ENCODE measurements at places on chromosomes 4 and X.

DNA sequence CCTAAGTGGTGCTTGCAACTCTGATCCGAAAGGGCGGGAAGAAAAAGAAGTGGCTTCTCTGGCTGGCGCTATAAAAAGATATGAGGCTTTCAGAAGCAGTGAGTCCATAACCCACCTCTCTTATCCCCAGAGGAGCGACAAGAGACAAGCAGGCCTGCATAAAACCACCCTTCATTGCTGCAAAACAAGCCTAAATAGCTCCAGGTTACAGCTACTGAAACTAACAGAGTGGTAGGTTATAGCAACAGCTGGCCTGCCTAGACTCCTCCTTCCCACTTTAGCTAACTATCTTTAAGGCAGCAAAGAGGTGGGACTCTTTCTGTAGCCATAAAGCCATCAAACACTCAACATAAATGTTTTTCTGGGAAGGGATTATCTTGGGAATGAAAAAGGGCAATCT lies 245.0 kb upstream of the GPR101 start:
- DNase-seq, result no peak

DNA sequence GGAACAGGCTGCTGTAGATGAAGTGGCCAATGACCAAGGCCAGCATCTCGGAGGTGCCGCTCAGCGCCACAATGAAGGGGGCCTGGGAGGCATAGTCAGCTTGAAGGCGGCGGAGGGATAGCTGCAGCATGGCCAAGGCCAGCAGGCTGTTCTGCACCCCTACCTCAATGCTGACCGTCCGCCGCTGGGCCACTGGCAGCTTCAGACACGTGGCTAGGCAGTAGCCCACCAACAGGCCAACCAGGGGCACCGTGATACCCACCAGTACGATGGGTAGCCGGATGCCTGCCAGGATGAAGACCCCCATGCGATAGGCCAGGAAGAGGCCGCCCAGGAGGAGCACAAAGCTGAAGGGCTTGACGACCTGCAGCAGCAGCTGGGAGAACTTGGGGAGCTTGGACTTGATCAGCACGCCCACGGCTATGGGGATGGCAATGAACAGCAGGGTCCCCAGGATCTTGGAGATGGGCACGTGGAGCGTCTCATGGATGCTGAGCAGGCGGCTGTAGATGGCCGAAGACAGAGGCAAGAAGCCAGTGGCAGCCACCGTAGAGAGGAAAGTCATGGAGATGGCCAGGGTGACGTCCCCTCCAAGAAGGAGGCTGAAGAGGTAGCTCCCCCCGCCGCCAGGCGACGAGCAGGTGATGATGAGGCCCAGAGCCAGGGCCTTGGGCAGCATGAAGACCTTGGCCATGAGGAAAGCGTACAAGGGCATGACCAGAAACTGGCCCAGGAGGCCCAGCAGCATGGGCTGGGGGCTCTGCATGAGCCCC lies 1.3 kb upstream of the UBL4A start:
- no peak for DNase-seq

- no peak for DNase-seq
These were observed 8.5 kb downstream of the WFS1 start for GRCh38 chr4:6277935-6278800.

DNA sequence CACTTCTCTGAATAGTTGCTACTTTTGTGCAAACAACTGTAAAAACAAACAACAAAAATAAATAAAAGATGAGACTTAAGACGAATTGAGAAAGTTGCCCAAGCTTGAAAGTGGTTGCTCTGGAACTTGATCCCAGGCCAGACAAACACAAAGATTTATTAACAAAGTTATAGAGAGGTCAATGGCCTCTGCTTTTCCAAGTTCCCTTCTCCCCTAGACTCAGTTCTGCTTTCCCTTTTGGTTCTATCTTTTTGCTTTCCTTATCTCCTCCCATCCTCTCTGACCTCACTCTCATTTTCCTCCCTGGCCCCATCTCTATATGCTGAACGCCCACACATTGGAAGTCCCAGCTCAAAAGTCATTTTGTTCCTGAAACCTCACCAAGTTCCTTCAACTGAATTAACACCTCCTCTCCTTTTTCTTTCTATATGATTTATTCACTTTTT lies 82.7 kb downstream of the MXRA5 start:
- DNase-seq, result no peak

DNA sequence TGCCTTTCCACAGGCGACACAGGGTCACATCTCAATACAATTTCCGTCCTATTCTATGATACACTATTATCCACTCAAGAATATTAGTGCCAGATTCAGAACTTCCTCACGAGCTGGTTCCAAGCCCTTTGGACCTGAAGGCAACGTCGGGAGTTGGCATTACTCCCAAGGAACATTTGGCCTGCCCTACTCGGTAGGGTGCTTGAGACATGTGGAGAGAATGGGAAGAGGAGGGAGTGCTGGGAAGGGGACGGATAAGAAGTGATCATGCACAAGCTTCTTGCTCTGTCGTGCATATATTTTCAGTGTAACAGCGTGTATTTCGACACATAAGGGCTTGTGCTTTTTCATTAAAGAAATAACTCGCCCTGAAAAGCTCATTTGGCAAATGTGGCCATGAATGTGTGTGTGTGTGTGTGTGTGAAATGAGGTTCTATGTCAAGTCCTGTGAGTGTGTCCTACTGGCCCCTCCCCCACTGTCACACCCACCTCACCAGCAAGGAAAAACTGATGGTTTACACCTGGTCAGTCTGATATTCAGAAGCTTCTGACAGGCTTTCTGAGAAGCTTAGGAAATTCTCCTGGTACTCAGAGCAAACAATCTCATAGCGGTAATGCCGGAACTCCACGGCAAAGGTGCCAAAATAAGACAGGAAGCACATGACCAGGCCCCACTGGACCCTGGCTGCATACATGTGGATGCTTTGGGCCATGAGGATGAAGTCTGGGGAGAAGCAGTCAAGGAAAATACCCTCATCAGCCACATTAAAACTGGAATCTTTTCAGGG lies 54.8 kb downstream of the ENOPH1 start:
- DNase-seq, result no peak

- DNase-seq, result no peak
These were observed 1.2 kb upstream of the AMER1 start for GRCh38 chrX:64206556-64207162.

GRCh38 chr4:163611784-163612445 lies 117.4 kb downstream of the TMA16 start:
- no peak for DNase-seq

GRCh38 chr4:185128272-185129119 lies 14.6 kb upstream of the SLC25A4 start:
- DNase-seq, result no peak

DNA sequence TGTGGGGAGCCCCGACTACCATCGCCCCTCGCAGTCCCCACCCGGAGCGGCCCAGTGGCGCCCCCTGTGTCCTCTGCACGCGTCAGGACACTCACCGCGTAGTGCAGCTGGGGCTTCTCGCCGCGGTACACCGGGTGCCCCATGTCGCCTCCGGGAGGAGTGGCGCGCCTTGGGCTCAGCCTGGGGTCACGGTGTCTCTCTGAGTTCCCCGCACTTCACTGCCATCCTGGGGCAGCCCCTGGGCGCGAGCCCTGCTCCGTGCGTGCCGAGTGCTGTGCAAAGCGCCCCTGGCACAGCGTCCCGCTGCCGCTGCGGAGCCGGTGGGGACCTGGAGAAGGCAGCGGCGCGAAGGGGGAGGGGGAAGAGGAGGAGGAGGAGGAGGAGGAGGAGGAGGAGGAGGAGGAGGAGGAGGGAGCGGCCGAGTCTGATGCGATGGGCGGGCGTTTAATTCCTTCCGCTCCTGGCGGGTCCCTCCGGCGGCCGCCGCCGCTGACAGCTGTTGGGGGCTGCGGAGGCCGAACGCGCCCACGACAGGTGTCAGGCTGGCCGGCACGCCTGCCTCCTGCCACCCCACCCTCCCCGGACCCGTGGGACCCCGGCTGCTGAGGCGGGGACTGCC lies 134.3 kb downstream of the AMELX start:
- DNase-seq, result no peak

DNA sequence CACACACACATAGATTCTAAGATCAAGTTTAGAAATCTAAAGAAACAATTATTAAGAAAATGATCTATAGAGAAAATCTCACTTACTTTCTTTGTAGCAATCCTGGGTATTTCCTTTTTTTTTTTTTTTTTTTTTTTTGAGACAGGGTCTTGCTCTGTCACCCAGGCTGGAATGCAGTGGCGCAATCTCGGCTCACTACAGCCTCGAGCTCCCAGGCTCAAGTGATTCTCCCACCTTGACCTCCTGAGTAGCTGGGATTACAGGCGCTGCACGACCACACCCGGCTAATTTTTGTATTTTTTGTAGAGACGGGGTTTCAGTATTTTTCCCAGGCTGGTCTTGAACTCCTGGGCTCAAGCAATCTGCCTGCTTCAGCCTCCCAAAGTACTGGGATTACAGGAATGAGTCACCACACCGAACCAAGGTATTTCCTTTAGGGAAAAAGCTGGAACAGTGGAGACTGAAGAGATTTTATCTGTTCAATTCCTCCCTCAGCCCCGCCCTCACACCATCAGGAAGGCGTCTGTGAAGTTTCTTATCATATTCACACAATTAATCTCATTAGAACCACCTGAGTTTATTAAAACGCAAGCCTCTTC lies at the start of gene TRIML2:
Gene TRIML2, minus strand, starts transcription at position 447 of the 599 bp plus-strand sequence. CDS start 4,235 bp downstream, outside the sequence.
- no peak for DNase-seq

- DNase-seq, result peak; percentile 21
These were observed 46.6 kb downstream of the CD40LG start for GRCh38 chrX:136694431-136695087.

DNA sequence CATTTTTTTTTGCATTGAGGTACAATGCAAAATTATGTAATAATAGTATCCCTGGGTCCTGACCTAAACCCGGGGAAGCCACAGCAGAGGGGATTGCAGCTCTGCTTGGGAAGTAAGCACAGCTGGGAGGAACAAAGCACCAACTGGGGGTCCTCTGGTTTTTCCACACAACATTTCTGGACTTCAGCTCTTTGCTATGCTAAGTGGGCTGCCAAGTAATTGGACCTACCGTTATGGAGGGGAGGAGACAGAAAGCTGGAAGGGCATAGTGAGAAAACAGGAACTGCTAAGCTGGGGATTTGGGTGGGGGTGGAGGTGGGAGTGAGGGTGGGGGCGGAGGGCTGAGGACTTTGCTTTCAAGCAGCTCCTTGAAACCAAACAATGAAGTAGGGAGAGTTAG lies 183.3 kb downstream of the ZIC3 start:
- DNase-seq, result no peak

DNA sequence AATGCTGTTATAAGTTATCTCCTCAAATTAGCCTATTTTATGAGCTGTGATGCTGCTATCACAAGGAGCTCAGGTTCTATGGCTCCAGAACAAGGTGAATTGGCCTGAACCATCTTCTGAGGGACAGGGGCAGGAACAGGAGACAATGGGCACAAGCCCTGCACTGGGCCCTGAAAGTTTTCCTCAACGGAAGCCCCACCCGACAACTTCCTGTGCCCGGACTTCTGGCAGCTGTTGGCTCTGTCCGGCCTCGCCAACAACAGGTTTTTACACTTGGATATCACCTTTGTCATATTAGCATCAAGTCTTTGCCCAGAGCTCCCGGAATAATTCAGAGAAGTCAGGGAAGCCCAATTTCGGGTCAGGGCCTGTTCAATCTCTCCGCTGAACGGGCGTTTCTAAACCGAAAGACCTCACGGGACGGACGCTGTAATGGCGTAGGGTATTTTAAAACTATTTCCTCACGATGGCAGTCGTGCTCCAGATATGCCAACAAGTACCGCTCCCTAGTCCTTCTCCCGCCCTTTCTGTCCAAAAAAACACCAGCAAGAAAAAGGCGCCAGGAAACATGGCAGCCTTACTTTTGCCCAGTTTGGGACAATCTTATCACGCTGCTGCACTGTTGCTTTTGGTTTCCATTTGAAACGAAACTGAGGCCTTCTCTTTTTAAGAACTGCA lies 201.0 kb upstream of the STK26 start:
- DNase-seq, result peak; percentile 65

GRCh38 chrX:6225288-6225910 lies 3.3 kb downstream of the NLGN4X start:
- no peak for DNase-seq

GRCh38 chrX:41333003-41333743 lies 789 bp upstream of the DDX3X start:
- peak; percentile 62 for DNase-seq

GRCh38 chr4:153553155-153553818 lies 87.1 kb downstream of the TMEM131L start:
- DNase-seq, result no peak

DNA sequence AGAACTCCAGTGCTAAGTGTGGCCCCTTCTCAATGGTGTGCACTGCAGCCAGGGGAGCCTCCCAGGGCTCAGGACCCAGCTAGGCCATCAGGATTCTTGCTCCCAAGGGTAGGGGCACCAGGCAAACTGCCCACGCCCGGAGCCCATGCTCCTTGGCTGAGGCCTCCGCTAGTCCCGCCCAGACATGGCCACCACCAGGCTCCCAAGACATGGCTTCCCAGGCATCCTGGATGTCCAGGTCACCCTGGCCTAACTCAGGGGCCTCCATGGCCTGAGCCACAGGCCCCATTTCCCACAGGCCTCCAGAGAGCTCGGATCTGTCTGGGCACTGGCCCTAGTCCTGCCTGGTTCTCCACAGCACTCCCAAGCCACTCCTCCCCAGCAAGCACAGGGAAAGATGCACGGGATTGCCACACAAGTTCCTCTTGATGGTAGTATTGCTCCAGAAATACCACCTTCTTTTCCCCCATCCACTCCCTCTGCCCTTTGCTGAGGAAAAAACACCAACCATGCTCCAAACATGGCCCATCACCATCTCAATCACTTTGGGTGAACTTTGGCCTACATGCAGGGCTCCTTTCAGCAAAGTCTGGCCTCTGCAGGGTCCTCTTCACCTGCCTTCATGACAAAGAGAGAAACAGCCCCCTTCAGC lies 274.7 kb upstream of the AGTR2 start:
- no peak for DNase-seq

DNA sequence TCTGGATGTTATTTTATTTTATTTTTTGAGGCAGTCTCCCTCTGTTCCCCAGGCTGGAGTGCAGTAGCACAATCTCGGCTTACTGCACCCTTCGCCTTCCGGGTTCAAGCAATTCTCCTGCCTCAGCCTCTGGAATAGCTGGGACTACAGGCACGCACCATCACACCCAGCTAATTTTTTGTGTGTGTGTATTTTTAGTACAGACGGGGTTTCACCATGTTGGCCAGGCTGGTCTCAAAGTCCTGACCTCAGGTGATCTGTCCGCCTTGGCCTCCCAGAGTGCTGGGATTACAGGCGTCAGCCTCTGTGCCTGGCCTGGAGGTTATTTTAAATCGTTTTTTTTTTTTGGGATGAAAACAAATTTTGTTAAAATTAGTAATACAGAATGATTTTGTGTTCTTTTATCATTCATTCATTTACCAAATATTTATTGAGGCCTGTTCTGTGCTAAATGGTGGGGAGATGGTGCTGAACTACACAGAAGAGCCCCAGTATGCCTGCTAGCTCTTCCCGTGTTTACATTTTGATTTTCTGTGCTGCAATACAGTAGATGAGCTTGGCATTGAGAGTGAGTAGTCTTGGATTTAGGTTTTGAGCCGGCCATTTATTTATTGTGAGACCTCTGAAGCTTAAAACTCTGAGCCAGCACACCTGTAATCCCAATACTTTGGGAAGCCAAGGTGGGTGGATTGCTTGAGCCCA lies 22.7 kb downstream of the ADD1 start:
- DNase-seq, result no peak

GRCh38 chrX:149161435-149162088 lies 343.5 kb downstream of the IDS start:
- no peak for DNase-seq
